ENCODE measurements at places on chromosomes 4 and X.
A peak's percentile ranks its signal among the peaks of the same experiment; 100 is the strongest.

DNA sequence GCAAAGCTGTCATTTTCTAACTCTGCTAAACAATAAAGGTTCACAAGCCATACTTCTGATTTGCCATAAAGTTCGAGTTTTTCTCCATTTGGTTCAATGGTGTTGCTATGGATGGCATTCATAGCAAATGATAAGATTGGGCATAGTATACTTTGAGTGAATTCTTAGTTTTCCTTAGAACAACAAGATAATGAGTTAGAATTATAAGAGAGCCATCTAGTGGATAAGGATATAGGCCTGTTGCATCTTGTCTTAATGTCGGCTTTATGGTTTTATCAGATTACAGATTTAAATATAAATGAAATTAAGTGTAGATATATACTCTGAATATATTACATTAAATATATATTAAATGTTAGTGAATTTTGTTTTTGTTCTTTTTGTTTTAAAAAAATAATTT, 644.6 kb downstream of the IL1RAPL1 start:
- no peak for DNase-seq

DNA sequence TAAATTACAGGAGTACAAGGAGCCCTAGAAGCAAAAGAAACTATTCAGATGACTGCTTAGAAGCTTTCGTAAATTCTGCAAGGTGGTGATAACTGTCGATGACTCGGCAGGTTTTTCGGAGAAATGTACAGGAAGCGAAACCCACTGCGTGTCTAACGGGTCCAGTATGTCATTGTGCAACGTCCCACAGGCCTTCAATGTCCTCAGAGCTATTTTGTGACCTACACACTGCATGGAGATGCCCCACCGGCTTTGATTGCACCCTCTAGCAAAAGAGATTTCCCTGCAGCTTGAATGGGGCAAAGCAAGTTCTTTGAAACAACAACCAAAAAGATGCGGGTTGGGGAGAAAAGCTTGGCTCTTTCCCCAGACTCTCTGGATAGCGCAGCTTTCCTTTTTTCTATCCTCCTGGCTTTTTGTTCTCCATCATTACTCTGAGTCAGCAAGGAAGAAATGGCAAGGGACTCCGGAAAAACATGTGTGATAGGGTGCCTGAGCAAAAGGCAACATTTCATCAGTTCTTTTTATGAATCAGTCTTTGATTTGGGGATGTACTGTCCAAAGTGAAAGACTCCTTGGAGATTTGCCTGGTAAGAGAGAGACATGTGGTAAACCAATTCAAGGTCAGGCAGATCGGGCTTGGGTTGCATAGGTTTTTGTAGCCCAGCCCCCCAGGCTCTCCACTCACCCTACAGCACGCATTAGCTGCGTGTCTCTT, 112.0 kb upstream of the TBL1X start:
- peak; percentile 82 for DNase-seq

DNA sequence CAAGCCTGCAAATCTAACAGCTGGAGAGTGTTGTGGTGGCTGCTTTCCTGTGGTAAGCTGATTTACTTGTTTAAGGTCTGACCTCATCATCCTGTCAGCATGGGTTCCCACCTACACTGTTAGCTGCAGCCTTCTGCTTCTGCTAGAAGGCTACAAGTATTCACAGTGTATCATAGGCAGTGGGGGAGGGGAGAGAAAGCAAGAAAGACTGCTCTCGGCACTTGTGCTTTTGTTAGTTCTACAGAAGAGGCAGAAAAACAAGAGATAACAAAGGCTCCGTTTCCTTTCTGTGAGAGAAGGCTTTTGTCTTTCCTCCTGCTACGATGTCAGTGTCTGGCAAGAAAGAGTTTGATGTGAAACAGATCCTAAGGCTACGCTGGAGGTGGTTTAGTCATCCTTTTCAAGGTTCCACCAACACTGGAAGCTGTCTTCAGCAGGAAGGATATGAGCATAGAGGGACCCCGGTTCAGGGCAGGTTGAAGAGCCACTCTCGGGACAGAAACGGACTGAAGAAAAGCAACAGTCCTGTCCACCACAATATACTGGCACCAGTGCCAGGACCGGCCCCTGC, at the start of gene KLHL4:
TSS of gene KLHL4 (plus strand) at position 232 of the 571 bp plus-strand sequence. CDS start at position 324, 92 bp downstream.
- DNase-seq, result no peak

DNA sequence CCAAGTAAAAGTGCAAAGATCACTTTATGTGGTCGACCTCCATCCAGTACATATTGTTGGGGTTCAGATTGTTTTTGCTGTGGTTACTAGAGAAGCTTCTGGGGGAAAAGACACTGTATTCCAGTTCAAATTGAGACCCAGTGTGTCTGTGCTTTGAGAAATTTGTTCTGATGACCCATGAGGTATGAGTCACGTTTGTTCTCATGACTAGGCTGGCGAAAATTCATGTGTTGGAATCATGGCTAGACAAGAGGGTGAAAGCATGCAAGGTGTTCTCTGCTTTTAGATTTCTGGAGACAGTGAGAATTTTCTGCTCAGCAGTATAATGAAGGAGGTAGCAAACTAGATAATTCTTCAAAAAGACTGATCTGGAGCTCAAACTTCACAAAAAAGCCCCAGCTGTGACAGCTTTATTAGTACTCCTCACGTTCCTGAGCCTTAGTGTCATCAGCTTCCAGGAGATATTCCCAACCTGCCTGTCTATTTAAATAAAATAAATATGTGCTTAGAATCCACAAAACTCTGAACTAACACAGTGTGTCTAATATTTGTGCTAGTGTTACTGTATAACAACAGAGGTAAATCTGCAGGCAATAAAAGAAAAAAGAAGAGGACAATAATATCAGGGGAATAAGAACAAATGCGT, 24.4 kb upstream of the FAM47B start:
- no peak for DNase-seq

DNA sequence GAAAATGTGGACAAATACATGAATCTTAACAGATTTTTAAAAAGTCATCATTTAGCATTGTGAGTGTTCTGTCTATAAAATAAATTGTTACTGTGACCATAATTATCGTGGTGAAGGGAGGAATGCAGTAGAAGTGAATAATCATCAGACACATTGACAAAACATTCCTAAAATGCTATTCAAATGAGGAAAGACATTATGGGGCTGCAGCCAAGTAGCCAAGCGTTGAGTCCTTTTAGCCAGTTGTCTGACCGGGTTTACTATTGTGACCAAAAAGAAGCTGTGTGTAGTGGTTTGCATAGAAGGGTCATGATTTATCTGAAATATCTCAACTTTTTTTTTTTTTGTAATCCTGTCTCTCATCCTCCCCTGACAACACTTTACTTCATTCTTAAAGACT, 19.5 kb downstream of the WWC2 start:
- no peak for DNase-seq

DNA sequence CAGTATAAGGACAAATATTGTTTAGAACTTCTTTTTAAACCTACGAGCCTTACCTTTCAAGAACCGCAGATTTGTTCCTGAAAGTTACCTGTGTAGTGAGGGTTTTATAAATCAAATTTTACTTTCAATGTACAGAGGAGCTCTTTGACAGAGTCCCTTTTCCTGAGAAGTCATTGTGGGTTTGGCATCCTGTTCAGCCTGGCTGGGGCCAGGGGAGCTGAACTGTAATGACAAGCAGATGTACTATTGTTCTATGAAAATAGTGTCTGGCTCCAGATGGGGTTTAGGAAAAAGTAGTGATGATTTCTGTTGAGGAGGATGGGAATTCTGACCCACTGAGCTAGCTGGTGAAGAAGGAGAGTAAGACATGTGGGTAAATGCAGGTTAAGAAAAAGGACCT, 196.2 kb upstream of the PGRMC2 start:
- DNase-seq, result peak; percentile 70

- no peak for DNase-seq
These were observed 30.4 kb downstream of the DRD5 start for GRCh38 chr4:9811806-9812205.

DNA sequence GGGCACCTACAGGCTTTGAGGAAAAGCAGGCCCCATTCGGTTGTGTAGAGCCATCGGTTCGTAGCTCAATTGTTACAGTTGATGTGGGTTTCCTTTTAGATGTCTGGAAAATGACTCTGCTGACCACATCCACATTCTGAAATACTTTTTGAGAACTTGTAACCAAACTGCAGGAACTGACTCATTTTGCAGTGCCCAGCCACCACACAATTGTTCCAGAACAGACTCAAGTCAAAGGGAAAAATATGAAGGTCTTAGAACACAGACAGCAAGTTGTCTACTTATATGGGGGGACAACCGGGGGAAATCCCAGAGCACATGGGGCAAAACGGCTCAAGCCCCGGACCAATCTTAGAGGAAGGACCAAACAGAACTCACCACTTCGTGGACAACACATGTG, 557.6 kb upstream of the DIPK2B start:
- DNase-seq, result peak; percentile 93

- DNase-seq, result peak; percentile 94
These were observed 221.7 kb downstream of the APBB2 start for GRCh38 chr4:40992472-40993295.

DNA sequence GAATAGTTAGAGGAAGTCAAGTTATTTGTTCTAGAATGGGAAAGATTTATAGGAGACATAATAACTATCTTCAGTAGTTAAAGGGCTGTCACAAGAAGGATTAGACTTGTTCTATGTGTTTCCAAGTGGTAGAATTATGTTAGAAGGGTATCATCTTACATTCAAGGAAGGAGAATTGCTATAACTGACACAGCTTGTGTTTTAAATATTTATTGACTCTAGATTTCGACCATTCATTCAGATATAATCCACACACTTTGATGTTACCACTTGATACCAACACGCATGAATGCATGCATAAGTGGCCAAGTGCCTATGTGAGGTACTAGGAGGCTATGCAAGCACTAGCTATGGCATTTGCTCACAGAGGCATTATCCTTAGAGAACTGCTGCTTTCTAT, 122.7 kb downstream of the CCNB3 start:
- no peak for DNase-seq

DNA sequence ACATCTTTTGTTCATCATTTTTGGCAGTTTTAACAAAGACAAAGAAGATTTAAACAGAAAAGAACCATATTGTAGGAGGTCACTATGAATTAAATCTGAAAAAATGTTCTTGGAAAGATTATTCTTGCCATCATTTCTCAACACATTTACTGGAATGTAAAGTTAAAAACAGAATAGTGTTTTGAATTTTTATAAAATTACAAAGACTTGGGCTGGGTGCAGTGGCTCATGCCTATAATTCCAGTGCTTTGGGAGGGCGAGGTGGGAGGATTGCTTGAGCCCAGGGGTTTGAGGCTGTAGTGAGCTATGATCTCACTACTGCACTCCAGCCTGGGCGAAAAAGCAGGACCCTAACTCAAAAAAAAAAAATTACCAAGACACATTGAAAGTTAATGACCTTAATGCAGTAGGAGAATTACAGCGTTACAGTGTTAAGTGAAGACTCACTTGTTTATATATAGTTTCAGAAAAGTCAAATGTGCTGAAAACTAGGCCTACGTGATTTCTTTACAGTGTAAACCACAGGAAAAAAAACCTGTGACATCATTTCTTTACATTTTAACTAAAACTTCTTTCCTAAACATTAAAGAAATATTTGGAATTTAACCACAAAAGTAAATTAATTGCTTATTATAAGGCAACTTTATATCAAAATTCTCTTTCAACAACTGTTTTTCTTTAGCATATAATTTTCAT, 7.9 kb downstream of the FAM13A start:
- DNase-seq, result no peak
